ENCODE measurements at places on chromosomes 6 and 20.

DNA sequence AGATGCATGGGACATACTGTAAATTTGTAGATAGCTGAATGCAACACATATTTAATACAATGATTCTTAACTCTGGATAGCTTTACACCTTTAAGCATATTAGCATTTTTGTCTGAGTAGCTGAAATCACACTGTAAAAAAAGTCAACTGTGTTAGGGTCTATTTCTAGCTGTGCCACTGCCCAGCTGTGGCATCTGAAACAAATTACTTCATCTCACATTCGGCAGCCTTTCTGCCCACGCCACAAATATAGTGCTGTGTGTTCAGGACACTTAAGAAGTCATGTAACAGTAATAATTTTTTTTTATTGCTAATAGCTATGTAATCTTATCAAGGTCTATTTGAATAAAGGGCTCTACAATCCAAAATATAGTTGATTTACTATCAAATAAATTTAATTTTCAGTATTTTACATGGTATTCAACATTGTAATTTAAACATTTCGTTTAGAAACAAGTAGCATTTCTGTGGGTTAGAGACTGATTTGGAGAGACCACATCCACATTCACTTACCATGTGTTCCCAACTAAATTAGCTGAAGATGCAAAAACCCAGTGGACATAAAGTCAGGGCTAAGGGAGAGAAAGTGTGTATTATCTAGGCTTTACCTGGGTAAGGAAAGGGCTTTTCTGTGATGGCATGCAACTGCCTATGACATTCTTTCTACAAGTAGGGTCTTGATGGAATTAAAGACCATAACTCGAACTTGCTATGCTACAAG, 276.7 kb downstream of the PLCB1 start:
- no peak for DNase-seq

GRCh38 chr20:57439432-57439831, 48.2 kb downstream of the RBM38 start:
- DNase-seq, result peak; percentile 92

GRCh38 chr6:41066867-41067304, 5.3 kb downstream of the OARD1 start:
- DNase-seq, result no peak

DNA sequence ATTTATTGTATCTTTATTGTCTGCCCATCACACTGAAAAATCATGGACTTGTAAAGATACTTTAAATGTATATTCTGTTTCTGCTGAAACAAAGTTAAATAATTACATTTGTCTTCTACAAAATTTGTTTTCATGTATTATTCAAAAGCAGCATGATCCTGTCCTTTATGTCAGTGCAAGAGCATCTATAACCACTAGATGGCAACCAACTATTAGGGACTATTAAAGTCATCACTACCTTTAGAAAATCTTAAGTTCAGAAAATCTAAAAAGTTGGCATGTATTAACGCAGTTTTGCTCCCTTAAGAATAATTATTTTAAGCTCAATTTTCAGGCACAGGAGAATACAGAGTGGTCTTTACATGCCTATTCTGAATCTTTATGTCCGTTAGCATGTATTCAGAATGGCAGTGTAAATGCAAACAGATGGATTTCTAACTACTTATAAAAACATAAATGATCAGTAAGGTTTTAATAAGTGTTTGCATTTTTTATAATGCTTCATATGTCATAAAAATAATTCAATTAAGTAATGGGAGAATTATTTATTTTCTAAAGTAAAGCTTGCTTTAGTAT, 17.8 kb downstream of the TMEM30A start:
- DNase-seq, result no peak

- DNase-seq, result no peak
Observed at GRCh38 chr6:8900056-8900455, 464.7 kb upstream of the SLC35B3 start.

DNA sequence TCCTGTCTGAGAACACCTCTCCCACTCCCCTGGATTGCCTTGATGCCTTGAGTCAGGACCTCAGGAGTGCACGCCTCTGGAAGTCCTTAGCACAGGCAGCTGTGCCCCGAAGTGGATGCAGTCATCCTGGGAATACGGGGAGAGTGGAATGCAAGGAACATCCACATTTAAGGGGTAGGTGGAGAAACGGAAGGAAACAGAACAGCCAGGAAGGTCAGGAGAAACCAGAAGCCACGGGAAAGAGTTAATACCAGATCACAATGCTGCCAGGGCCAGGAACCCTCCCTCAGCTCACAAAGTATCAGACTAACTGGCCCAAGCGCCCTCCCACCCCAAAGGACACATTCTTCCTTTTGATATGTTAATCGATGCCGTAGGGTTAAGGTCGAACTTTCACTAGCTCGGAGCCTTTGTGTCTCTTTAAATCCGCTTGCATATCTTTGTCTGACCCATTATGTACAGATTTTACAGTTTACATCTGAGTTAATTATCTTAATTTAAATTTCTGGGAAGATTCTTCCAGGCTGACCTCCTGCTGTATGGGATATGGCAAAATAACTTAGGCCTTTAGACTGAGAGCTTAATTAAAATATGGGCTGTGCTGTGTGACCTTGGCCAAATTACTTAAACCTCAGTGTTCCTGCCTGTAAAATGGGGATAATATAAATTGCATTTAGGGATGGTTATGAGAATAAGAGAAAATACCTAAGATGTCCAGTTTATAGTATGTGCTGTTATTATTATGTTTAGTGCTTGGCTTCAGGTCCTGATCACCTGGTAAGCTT, 24.0 kb upstream of the CCND3 start:
- peak; percentile 21 for DNase-seq

DNA sequence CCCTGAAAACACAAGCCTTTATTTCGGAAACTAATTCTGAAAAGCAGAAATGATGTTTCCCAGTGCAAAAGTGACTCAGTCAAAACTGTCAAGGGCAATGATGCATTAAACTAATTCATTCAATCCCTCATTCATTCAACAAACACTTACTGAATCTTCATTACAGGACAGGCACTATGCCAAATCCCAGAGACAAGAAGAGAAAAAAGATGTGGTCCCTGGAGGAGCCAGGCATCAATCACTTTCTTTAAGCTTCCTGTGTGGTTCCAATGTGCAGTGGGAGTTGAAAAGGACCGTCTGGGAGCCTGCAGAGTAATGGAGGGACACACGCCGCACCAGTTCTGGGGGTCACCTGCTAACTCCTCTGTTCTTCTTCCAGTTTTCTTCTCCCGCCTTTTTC, 113.1 kb downstream of the MBOAT1 start:
- no peak for DNase-seq

- no peak for DNase-seq
Observed at GRCh38 chr6:154306696-154307095, 49.9 kb downstream of the IPCEF1 start.

- DNase-seq, result peak; percentile 77
Observed at GRCh38 chr20:23245553-23246181, 104.9 kb upstream of the NXT1 start.

DNA sequence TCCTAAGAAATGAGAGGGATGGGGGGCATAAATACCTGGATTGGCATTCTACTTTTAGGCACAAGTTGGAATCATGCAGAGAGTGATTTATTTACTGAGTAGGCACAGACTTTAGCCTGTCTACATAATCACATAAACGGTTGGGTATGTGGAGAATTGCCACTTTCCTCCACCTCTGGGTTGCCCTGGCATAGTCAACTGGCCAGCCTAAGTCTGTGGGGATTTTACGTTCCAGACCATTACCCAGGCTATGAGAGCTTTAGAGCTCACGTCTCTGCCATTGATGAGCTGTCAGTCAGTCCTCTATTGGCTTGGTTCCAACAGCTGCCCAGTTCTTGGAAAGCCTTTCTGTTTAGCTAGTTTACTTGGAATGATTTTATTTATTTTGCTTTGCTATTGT, 5.0 kb upstream of the BHLHE23 start:
- no peak for DNase-seq

- no peak for DNase-seq
Observed at GRCh38 chr20:57392512-57393271, 1.5 kb downstream of the RBM38 start.

DNA sequence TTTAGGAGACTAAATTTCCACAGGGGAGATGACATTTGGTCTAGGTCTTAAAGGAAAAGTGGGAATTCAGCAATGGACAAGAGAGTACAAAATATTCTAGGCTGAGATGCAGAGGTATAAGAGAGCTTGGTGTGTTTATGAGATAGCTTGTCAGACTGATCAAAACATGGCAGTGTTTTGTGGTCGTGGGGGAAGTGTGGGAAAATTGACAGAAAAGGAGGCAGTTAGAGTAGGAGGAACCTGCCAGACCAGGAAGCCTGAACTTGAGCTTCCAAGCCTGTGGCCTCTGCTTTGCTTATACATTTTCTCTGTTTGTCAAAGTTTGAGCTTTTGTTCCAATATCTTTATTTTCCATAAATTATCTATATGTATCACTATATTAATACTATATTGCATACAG, 69.5 kb upstream of the MAP3K7 start:
- no peak for DNase-seq

- DNase-seq, result no peak
Observed at GRCh38 chr6:46184114-46184513, 13.3 kb upstream of the ENPP5 start.

GRCh38 chr20:24158281-24158680, 169.7 kb upstream of the GGTLC1 start:
- DNase-seq, result no peak

DNA sequence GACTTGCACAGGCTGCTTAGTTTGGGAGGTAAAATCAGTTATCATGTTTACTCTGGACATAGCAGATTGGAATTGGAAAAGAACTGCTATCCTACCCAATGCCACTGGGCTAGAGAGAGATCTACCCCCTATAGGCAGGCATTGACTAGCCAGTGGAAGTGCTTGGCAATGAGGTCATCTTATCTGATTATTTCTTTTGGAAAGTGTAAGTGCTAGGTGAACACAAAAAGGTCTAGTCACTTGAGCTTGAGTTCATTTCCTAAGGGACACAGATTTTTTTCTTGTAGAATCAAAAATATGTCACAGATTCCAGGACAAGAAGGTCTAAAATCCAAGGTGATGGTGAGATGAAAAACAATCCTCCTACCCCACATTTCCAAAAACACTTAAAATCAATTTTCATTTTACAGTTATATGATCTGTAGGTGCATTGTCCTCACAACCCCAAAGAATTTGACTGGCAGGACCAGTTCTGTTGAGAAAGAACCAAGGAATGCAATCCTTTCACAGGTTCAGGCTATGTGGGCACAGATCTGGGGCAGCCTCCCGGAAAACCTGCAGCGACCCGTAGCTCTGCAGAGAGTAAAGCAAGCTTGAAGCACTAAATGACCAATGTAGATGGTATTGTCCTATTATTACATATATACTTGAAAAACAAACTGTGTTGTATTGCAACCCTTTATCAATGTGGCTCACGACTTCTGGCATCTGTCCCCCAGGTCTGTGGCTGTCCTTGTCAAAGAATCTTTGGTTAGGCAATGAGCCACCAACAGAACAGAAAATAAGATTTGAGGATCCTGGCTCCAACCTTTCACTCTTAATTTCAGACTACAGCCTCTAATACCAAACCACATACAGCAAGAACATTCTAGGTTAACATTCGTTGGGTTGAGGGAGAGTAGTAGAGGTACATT, 67.3 kb upstream of the ADTRP start:
- no peak for DNase-seq

DNA sequence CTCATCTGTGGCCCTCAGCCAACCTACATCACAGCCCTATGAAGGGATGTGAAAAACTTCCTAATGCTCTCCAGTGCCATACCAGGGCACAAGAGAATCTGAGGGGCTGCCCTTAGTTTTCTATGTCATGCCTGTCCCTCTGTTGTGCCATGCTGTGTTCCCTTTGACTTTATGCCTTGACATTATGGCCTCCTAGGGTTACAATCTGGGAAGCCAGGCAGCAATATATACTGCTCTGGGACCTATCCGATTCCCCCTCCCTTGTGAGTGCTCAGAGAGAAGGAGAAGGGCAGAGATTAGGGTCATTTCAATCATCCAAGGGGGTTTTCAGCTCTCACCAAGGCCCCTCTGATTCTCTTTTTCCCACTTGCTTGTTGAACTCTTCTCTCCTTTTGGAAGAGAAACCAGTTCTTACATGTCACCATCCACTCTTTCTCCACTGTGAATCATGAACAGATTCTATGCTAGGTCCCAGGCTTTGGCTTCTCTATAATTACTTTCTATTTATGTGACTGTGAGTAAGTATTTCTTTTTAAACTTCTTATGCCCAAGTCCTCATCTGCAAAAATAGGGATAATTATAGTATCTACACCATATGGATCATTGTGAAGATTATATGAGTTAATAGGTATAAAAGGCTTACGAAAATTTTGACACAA, 14.2 kb upstream of the FRK start:
- DNase-seq, result no peak

GRCh38 chr20:36544134-36545018, 3.1 kb downstream of the MYL9 start:
- DNase-seq, result no peak

DNA sequence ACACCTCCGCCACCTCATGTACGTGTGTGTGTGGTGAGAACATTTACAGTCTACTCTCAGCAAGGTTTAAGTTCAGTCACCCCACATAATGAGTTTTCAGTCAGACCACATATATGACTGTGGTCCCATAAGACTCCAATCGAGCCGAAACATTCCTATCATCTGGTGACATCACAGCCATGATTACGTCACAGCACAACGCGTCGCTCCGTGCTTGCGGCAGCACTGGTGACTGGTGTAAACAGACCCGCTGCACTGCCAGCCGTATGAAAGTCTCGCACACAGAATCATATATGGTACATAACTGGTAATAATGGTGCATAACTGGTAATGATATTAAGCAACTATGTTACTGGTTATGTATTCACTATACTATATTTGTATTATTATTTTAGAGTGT, 150.7 kb downstream of the DLL1 start:
- DNase-seq, result peak; percentile 47

- no peak for DNase-seq
Observed at GRCh38 chr20:61521687-61522420, 269.8 kb downstream of the CDH4 start.

GRCh38 chr6:3236005-3236404, 8.6 kb upstream of the TUBB2B start:
- no peak for DNase-seq

Data from tibial artery (tissue), 4 donors.